ENCODE measurements at places on chromosomes 12 and 14.

GRCh38 chr12:11711651-11712327 lies 62.3 kb downstream of the ETV6 start:
- no peak for DNase-seq

- DNase-seq: no peak
Measured at GRCh38 chr12:67649261-67649569, 670 bp downstream of the DYRK2 start.

DNA sequence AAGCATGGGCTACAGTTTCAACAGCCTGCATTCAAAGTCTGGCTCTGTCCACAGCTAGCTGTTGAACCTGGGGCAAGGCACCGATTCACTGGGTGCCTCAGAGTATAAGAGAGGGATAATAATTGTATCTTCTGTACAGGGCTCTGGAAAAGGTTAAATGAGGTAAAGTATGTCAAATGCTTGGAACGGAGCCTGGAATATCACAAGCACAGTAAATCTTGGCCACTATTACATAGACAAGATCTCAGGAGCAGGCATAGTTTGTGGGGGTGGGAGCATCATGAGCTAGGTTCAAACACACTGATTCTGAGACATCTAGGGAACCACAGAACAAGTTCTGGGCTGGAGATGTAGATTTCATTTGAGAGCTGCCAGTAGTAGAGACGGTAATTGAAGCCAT lies 203.7 kb upstream of the NUDT4 start:
- no peak for DNase-seq

DNA sequence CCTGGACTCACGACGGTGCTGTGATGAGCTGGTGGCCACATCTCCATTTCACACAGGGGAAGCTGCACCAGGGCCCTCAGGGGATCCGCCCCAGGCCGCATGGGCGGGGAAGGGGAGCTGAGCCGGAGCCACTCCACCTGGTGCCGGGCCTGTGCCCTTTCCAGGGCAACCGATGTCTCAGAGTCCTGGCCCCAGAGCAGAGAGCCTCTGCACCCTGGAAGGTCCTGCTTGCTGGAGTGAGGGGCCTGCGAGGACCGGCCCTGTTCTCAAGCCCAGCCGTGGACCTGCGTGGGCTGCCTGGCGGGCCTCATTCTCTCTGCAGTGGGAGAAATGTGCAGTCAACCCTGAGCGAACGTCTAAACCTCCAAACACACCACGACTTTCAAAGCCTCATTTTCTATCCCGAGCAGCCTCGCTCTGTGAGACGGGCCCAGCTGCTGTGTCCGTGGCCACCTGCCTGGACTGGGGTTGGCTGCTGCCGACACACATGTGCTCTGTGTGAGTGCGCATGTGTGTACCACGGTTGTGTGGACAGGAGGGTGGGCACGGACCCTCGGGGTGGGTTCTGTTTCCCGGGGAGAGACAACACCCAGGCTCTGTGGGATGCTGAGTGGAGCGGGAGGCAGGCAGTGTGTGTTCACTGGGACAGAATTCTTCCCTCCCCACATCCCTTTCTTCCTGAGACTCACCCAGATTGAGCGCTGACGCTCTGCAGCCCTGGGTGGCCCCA lies 163.5 kb downstream of the KIF26A start:
- DNase-seq: no peak

DNA sequence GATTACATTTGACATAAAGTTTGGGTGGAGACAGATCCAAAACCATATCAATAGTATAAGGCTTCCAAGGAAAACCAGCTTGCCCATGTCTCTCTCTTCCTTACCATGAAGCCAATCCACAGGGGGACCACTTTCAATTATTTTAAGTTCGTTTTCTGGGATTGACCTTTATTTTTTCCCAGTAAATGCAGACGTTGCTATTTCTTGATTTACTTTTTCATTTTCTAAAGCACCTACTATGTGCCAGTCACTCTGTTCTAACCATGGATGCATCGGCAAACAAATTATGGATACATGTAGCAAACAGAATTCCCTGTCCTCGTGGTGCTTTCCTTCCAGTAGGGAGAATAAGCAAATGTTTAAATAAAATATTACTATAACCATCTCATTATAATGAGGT lies 65.8 kb upstream of the KCNA1 start:
- no peak for DNase-seq

DNA sequence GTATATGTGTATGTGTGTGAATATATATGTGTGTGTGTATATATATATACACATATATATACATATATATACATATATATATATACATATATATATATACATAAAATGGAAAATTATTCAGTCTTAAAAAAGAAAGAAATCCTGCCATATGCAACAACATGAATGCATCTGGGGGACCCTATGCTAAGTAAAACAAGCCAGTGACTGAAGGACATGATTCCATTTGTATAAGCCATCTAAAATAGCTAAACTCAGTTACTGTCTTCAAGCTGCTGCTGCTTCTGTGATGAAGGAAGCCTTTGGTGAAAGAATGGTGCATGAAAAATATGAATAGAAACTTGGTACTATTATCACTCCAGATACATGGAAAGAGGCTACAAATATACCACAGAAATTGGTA lies 118.6 kb downstream of the ATXN7L3B start:
- no peak for DNase-seq

GRCh38 chr12:66066137-66066928 lies 64.2 kb downstream of the LLPH start:
- DNase-seq: no peak

GRCh38 chr12:5428332-5429221 lies 3.3 kb upstream of the NTF3 start:
- DNase-seq: no peak

DNA sequence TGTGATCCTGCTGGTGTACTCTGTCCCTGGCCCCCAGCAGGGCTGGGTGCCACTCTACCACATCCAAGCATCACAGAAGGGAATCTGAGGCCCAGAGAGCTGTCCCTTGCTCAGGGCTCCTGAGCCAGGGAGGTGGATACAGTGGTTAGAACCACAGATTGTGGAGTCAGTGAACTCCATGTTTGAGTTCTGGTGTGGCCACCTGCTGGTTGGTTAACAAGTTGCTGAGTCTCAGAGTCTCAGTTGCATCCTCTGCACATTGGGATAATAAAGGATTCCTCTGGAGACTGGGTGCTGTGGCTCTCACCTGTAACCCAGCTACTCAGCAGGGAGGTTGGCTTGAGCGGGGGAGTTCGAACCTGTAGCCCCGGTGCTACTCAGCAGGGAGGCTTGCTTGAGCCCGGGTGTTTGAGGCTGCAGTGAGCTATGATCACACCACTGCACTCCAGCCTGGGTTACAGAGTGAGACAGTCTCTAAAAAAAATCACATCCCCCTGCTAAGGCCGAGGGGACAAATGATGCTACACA lies 39.4 kb downstream of the MVK start:
- no peak for DNase-seq

GRCh38 chr12:109524466-109525278 lies 47.2 kb downstream of the UBE3B start:
- no peak for DNase-seq

DNA sequence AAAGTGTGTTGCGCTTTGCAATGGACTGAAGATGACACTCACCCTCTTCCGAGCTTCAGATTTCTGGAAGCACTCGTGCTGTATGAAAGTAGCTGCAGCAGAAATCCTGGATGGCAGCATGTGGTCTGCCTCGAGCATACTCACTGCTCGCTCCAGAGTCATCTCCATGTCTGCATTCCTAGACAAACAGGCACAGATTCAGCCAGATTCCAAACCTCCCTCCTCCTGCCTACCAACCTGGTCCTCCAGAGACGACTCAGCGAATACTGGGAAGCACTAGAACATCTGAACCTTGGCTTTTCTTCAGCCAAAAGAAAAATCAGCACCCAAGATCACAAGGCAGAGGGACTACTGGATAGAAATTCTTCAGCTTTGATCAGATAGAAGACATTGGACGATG lies 27.7 kb downstream of the PKP2 start:
- DNase-seq: no peak

DNA sequence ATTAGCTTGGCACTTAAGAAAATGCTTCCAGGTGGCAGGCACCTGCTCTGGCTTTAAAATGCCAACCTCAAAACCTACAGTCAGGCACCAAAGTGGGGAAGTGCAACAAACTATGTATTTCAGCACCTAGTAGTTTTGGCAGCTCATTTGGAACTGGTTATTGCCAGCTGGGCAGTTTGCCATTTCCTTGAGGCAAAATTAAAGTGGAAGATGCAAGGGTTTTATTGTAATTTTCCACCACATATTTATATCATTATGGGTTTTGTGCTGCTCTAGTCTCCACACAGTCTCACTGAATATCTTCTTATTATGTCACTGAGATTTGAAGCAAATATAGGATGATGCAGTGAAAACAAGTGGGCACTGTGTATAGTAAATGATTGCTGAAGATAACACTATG lies 117.0 kb downstream of the PRKD1 start:
- DNase-seq: peak; percentile 35

DNA sequence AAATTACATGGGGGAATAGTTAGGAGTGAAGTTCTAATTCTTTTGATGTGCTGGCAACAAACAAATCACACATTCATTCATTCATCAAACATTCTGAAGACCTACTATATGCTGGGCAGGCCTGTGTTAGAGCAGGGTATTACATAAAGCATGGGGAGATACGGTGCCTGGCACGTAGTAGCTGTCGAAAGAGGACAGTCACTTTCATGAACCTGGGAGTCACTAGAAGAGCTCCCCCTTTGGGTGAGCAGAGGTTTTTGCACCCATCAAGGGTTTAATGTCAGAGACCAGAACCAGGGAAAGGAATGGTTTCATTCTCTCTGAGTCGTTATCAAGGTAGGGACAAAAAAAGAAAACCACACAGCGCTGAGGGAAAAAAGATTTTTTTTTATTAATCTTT lies 10.0 kb downstream of the LHX5 start:
- peak; percentile 16 for DNase-seq

- DNase-seq: no peak
Measured at GRCh38 chr12:79063258-79063657, 198.7 kb downstream of the SYT1 start.

GRCh38 chr12:52787324-52788191 lies 8.4 kb downstream of the KRT3 start:
- no peak for DNase-seq

Measured in NCI-H2029 (cell line).